Stimulated activated CD4-positive, alpha-beta T cell treated with anti-CD3 and anti-CD28 coated beads, TNF-alpha, amount 100 ng/mL, for 48 hours (primary cell): ENCODE measurements at places on chromosomes 2 and 18.

- no peak for DNase-seq
These were observed 29.3 kb upstream of the SLC40A1 start for GRCh38 chr2:189609853-189610252.

DNA sequence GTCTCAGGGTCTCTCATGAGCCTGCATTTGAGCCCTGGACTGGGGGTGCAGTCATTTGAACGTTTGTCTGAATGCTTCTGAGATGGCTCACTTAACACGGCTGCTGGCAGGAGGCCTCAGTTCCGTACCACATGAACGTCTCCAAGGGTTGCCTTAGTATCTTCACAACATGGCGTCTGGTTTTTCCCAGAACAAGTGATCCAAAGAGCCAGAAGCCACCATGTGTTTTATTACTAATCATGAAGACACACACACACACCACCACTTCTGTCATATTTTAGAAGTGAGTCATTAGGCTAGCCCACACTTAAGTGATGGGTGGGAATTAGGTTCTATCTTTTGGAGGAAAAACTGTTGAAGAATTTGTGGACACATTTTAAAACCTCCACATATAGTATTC lies 15.0 kb upstream of the MYO1B start:
- no peak for DNase-seq

- no peak for DNase-seq
These were observed 75.4 kb upstream of the ZEB2 start for GRCh38 chr2:144595279-144595678.

DNA sequence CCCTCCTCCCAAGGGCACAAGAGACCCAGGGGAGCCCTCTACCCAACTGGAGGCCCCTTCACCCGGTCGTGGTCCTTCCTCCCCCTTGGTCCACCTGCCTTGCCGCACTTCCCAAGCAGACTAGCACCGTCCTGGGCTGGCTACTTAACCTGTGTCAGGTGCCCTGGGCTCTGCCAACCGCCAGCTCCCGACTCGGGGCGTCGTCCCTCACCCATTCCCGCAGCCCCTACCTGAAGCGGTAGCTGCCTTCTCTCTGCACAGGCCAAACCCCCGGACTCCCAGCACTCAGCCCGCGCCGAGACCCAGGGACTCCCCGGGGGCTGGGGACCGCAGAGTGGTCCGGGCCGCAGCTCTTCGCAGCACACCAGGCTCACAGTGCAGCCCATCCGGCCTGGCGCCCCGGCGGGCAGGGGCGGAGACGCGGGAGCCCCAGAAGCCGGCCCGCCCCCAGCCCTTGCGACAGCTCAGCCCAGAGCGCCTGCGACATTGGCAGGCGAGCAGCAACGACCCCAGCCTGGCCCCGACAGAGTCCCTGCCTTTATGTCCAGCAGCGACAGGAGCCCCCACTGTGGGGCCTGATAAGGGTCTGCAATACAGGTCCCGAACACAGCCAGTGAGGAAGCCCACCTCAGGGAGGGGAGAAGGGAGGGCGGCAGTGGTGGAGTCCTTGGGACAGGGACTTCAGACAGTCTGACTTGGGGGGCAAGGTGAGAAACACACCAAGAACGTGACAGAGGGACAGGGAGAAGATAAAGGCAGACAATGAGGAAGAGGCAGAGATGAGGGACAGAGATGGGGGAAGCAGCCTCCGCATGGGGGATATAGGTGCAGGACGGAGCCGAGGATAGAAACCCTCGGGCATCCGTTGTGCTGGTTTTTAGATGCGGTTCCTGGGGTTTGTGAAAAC lies 31.0 kb upstream of the TNS1 start:
- no peak for DNase-seq

DNA sequence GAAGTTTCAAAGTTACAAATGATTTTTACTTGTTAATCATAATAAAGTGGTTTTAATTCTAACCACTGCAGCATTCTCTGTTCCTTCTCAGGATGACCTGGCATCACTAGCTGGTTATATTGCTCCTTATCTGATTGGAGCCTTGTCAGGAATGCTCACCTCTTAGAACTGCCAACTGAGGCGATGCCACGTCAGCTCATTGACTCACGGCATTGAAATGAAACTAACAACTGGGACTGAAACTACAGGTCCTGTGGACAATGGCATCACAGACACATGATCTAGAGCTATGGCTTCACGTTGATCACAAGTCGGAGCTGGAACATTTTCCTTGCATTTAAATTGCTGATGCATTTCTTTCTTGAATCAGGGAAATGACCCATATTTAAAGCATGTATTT lies 54.9 kb upstream of the MAP2 start:
- DNase-seq = no peak

GRCh38 chr2:29218550-29219125 lies 103.4 kb downstream of the CLIP4 start:
- no peak for DNase-seq

DNA sequence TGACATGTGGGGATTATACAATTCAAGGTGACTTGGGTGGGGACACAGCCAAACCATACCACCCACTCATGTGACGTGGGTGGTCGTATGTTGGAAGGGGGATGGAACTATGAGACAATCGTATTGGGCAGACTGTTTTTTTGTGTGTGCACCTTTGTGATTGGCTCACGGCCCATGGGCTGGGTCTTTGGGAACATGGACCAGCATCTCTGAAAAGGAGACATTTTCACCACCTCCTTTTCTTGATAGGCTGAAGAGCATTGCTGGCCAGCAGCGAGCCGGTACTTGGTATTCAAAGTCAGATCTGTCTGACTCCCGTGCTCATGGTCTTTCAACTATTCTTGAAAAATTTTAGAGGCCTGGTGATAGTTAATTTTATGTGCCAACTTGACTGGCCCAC lies 62.1 kb downstream of the DIPK1C start:
- no peak for DNase-seq

GRCh38 chr2:237283131-237283928 lies 130.6 kb downstream of the COL6A3 start:
- no peak for DNase-seq

DNA sequence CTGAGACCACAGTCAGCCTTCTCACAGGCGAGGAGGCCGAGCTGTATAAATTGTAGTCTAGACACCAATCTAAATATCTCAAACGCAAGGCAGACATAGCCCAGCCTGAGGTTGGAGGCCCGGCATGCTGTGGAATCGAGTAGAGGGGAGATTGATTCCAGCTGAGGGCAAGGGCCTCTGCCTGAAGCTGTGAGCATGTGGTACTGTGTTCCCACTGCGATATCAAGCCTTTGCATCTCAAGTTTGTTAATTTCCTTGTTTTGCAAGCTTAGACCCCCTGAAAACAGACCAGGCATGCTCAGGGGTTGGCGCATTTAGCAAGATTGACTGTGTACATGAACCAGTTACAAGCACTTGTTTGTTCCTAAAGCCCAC lies 65.1 kb upstream of the FOSL2 start:
- DNase-seq = no peak

- no peak for DNase-seq
These were observed 199.7 kb upstream of the SLC14A2 start for GRCh38 chr18:45415614-45416013.

DNA sequence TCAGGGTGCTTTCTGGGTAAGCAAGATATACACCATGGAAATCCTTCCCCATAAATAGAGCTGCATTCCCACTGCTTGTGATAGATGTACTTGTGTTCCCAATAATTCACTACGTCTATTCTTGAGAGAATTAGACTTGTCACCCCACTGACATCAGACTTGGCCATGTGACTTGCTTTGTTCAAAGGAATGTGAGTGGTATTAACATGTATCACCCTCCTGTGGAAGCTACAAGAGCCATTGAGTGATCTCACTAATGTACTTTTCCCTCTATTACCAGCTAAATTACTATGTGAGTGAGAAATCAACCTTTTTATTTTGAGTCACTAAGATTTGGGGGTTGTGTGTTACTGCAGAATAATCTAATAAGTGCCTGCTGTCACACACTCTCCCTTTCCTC lies 176.0 kb downstream of the CCDC178 start:
- DNase-seq = no peak

DNA sequence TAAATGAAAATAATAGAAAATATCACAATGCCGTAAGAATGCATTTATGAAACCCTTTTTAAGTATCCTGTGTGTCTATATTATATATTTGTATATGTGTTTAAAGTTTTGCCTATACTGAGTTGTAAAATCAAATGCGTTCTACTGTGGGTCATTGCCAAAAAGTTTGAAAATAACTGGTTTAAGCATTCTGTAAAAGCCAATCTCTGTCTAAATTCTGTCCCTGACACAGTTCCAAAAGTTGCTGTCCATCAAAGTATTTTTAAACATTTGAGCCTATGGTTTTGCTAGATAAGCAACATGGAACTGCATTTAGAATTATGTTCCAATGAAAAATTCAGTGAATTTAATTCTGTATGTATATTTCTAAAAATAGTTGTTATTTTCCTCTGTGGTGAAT lies 1360.4 kb upstream of the CRIM1 start:
- DNase-seq = no peak

- DNase-seq = no peak
These were observed 1195.7 kb upstream of the ZEB2 start for GRCh38 chr2:145715601-145716000.
